Tibial artery (tissue), 4 donors: ENCODE measurements at places on chromosomes 2 and 18.

DNA sequence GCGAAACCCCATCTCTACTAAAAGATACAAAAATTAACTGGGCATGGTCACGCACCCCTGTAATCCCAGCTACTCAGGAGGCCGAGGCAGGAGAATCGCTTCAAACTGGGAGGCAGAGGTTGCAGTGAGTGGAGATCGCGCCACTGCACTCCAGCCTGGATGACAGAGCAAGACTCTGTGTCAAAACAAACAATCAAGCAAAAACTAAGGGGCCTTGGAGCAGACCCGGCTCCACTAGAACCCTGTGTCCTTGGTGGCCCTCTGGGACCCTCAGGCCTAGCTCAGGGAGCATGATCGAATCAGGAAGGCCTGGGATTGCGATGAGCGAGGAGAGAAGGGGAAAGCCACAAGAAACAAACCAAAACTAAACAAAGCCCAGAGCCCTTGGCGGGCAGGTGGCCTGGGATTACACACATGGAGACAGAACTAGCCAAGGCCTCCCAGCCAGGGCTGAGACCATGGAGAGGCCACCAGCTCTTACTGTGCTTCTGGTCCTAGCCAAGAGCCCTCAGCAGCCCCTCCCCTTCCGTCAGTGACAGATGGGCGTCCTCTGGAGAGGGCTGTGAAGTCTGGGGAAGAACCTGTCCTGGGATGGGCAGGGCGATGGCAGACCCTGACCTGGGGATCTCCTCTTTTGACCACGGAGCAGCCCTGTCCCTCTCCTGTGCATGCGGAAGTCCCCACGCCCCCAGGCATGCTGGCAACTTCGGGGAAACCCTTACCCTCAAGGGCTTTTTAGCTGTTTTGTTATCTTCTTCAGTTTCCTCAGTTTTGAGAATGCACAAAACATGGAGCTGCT lies 27.4 kb upstream of the CATIP start:
- no peak for DNase-seq

- DNase-seq: no peak
These were observed 160.4 kb downstream of the HDAC4 start for GRCh38 chr2:239240414-239240881.

DNA sequence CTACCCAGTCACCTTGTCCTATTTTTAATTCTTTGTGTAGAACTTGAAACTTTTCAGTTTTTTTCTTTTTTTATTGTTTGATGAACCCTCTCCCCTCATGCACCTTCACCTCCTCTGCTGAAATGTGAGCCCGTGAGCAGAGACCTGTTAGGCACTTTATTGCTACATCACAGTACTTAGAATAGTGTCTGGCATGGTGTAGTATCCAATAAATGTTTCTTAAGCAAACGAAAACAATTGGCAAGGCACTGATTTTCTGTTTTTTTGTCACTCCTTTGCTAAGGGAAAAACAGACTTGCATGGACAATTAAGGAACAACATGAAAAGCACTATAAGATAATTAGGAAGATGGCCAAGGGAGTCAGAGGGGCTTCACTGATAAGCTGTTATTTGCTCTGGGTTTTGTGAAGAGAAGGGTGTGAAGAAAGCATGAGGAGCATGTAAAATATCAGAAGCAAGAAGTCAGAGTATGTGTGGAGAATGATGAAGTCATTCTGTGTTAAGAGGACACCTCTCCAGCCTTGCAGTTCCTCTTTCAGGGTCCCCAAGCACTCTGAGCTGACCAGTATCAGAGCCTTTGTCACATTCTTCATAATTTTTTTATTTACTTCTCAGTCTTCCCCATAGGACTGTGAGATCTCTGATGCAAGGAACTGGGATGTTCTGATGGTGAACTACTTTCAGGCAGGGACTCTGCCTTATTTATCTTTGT lies 99.7 kb upstream of the CAVIN2 start:
- no peak for DNase-seq

GRCh38 chr2:10646153-10646552 lies 43.6 kb downstream of the NOL10 start:
- no peak for DNase-seq

- no peak for DNase-seq
These were observed 245.6 kb upstream of the TCF4 start for GRCh38 chr18:55833543-55833942.

- DNase-seq: no peak
These were observed 28.5 kb downstream of the GPC1 start for GRCh38 chr2:240463866-240464481.

GRCh38 chr2:127183771-127184170 lies 36.3 kb downstream of the CYP27C1 start:
- DNase-seq: no peak
